ENCODE measurements at places on chromosomes 6 and 20. TPM values are rescaled to one million over a fixed set of nuclear protein-coding genes. Genes with fewer than 3 reads are reported as not detected.

Gene WFDC5
- not detected for total RNA-seq

- H3K27ac ChIP-seq: peak overlapping the region; percentile 33
- DNase-seq: no peak
- H3K4me3 ChIP-seq: no peak overlapping the region
- peaks cover 33% of the 10 kb centered on the region for H3K4me1 ChIP-seq
These were observed 482.7 kb upstream of the JARID2 start for GRCh38 chr6:14763139-14763538.

- peaks cover 2% of the 10 kb centered on the region for H3K27me3 ChIP-seq
- no peak for DNase-seq
- H3K27ac ChIP-seq: no peak overlapping the region
- no peaks in the 10 kb centered on the region for H3K36me3 ChIP-seq
These were observed 6.7 kb upstream of the CST9 start for GRCh38 chr20:23612396-23612795.

GRCh38 chr6:152697634-152698033, at the start of gene MYCT1:
Gene MYCT1, plus strand, starts transcription at chr6:152697897. Its CDS starts 6 bp downstream, at chr6:152697903.
- no peaks in the 10 kb centered on the region for H3K36me3 ChIP-seq
- peaks cover 10% of the 10 kb centered on the region for H3K27me3 ChIP-seq
- H3K4me3 ChIP-seq: no peak within 1 kb of the TSS
- no peaks in the 10 kb centered on the region for H3K4me1 ChIP-seq

DNA sequence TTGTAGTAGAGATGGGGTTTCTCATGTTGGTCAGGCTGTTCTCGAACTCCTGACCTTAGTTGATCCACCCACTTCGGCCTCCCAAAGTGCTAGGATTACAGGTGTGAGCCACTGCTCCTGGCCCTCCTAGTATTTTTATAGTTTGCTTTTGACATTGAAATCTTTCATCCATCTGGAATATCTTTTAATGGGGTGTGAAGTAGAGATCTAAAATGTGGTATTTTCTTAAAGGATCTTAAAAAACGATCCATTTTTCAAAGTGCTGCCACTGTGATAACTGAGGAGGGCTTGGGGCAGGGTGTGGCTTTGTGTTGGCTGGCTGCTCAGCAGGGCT, 23.1 kb downstream of the CDS2 start:
- H3K4me1 ChIP-seq: peaks cover 47% of the 10 kb centered on the region
- no peak for DNase-seq
- H3K4me3 ChIP-seq: no peak overlapping the region
- H3K27me3 ChIP-seq: no peaks in the 10 kb centered on the region

DNA sequence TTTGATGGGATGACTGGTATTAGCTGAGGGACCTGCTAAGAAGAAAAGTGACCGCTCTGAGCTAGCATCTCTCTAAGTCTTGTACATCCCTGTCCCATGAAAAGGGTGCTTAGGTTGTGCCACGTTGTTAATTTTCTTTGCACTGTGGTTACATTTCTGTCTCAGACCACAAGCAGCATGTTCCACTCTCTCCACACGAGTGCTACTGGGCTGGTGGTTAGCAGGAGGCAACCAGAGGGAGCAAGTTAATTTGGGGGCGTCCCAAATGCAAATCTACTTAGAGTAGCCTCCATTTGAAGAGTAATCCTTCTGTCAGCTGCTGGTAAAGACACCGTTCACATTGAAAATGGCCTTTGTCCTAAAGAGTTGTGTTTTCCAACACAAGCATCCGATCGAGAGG, 3.4 kb upstream of the SCML4 start:
- H3K4me3 ChIP-seq: no peak overlapping the region
- H3K27ac ChIP-seq: no peak overlapping the region
- H3K27me3 ChIP-seq: no peaks in the 10 kb centered on the region
- no peaks in the 10 kb centered on the region for H3K36me3 ChIP-seq
- H3K4me1 ChIP-seq: peaks cover 29% of the 10 kb centered on the region
- DNase-seq: no peak

GRCh38 chr6:25481267-25481666, 170.7 kb upstream of the SCGN start:
- no peak overlapping the region for H3K4me3 ChIP-seq
- DNase-seq: no peak
- no peaks in the 10 kb centered on the region for H3K27me3 ChIP-seq
- no peaks in the 10 kb centered on the region for H3K4me1 ChIP-seq
- H3K27ac ChIP-seq: no peak overlapping the region
- H3K36me3 ChIP-seq: no peaks in the 10 kb centered on the region

GRCh38 chr20:25048519-25048952, 9.4 kb downstream of the ACSS1 start:
- peaks cover 3% of the 10 kb centered on the region for H3K36me3 ChIP-seq
- H3K4me3 ChIP-seq: no peak overlapping the region
- no peaks in the 10 kb centered on the region for H3K27me3 ChIP-seq

- DNase-seq: no peak
- H3K27me3 ChIP-seq: peaks cover 15% of the 10 kb centered on the region
- no peak overlapping the region for H3K4me3 ChIP-seq
- no peak overlapping the region for H3K27ac ChIP-seq
- H3K36me3 ChIP-seq: no peaks in the 10 kb centered on the region
These were observed 52.8 kb upstream of the SRSF6 start for GRCh38 chr20:43404878-43405277.

Gene CPNE5
- 2.1 TPM for total RNA-seq

Gene SLC17A9
- 21.4 TPM for total RNA-seq

- H3K27me3 ChIP-seq: no peaks in the 10 kb centered on the region
- no peak overlapping the region for H3K4me3 ChIP-seq
- H3K4me1 ChIP-seq: peaks cover 11% of the 10 kb centered on the region
- peaks cover 84% of the 10 kb centered on the region for H3K36me3 ChIP-seq
These were observed 29.3 kb downstream of the HSF2 start for GRCh38 chr6:122428781-122429180.

DNA sequence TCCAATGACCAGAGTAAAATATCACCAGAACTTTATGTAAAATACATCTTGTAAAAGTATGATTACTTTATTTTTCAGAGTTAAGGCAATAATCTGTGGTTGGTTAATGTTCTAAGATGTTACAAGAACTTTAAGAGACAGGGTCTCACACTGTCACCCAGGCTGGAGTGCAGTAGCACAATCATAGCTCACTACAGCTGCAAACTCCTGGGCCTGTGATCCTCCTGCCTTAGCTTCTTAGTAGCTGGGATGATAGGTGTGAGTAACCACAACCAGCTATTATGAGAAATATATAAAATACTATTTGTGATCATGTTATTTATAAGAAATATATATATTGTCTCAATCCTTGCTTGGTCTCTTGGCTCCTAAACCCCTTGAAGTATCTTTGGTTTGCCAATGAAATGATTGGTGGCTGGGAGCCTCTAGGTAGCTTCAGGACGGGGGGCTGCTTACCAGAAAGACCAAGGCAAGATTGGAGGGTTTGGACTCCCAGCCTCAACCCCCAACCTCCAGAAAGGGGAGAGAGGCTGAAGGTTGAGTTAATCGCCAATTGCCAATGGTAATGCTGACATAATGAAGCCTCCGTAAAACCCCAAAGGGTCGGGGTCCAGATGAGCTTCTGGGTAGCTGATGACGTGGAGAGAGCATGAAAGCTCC, 15.4 kb downstream of the SOD2 start:
- no peak for DNase-seq
- H3K27me3 ChIP-seq: no peaks in the 10 kb centered on the region
- H3K36me3 ChIP-seq: peaks cover 34% of the 10 kb centered on the region
- no peak overlapping the region for H3K27ac ChIP-seq
- peaks cover 32% of the 10 kb centered on the region for H3K4me1 ChIP-seq

GRCh38 chr6:21942897-21943296, 349.3 kb downstream of the SOX4 start:
- H3K4me1 ChIP-seq: peaks cover 8% of the 10 kb centered on the region
- no peaks in the 10 kb centered on the region for H3K27me3 ChIP-seq
- no peak for DNase-seq
- H3K27ac ChIP-seq: no peak overlapping the region
- no peak overlapping the region for H3K4me3 ChIP-seq

DNA sequence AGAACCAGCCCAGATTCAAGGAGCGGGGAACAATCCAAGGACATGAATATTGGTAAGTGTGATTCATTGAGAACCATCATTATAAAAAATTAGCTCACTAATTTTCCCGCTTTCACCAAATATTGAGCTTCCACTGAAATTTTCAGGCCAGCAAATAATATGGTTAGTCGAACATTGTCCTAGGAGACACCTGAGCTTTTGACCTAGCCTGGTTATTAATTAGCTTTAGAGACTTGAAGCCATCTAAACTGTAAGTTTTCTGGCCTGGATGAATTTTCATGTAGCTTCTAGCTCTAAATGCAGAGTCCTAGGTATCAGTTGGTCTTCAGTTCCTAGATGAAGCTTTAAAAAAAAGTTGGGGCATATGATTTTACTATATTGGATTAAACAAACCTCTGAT, 17.1 kb upstream of the RALGAPA2 start:
- no peaks in the 10 kb centered on the region for H3K36me3 ChIP-seq
- H3K27me3 ChIP-seq: peaks cover 13% of the 10 kb centered on the region
- no peak overlapping the region for H3K4me3 ChIP-seq
- DNase-seq: no peak
- H3K4me1 ChIP-seq: peaks cover 7% of the 10 kb centered on the region

GRCh38 chr20:60358101-60358500, 399.9 kb downstream of the CDH26 start:
- no peak for DNase-seq
- H3K27me3 ChIP-seq: no peaks in the 10 kb centered on the region
- H3K4me1 ChIP-seq: no peaks in the 10 kb centered on the region
- no peak overlapping the region for H3K27ac ChIP-seq

Gene PRL
- not detected for total RNA-seq

DNA sequence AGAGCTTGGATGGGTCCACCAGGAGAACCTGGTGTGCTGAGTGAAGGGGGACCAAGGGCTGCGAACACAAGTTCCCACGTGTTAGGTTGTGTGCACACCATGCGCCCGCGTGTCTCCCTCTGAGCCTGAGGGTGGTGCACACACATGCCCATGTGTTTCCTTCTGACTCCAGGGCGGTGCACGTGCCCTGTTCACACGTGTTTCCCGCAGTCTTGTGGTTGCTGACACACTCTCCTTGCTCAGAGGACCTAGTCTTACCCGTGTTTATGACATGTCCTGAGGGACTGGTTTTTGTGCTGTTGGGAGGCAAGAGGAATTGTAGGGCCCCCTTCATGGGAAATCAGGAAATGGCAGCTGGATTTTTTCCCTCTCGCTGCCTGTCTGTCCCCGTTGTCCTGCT, 36.3 kb upstream of the PCMTD2 start:
- no peaks in the 10 kb centered on the region for H3K36me3 ChIP-seq
- no peak overlapping the region for H3K4me3 ChIP-seq
- no peaks in the 10 kb centered on the region for H3K27me3 ChIP-seq
- H3K4me1 ChIP-seq: peaks cover 7% of the 10 kb centered on the region

- DNase-seq: no peak
- H3K4me1 ChIP-seq: peaks cover 7% of the 10 kb centered on the region
- H3K36me3 ChIP-seq: peaks cover 4% of the 10 kb centered on the region
These were observed 124.1 kb downstream of the FOXO3 start for GRCh38 chr6:108684771-108685329.

Gene SOBP
- 0.02 TPM for total RNA-seq

Gene VWA7
- 5.9 TPM for total RNA-seq
